ENCODE measurements at places on chromosomes 6 and 20.

GRCh38 chr6:21914121-21914973, 320.8 kb downstream of the SOX4 start:
- peak; percentile 70 for DNase-seq

DNA sequence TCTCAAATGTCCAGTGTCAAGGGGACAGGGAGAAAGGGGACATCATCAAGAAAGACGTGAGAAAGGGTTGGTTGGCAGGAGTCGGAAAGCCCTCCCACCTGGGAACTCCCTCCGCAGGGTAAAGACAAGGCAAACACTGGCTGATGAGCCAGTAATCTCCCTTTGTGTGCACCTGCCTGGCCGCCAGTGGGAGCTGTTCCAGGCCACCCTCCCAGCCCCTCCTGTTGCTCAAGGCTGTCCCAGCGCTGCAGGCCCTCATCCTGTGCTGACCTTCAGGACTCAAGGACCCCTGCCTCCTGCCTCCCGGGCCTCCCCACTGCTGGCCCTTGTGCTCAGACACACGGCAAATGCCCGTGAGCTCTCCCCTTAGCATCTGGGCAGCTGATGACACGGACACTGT, 7.4 kb downstream of the FRMD1 start:
- no peak for DNase-seq

DNA sequence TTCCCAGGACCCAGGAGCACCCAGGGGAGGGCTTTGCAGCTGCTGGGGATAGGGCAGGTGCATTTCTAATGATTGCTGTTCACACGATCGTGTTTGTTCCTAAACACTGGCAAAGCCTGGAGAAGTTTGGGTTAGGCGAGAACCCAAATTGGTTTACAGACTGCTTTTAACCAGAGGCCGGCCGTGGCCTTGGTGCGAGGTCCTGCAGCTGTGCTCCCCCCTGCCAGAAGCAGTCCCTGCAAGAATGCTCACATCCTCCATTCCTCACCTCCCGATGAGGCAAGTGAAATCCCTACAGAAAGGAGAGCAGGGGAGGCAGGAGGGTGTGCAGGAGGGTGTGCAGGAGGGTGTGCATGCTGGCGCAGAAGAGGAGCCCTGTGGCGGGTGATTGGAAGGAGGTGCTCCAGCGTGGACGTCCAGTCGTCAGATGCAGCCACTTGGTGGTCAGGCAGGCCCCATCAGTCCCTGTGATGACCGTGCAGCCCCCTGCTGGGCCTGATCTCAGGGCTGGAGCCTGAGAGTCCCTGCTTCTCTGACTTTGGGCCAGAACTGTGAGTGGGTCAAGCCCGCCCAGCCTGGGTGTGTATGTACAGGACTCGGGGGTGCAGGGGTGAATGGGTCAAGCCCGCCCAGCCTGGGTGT, 55.7 kb upstream of the FRMD1 start:
- DNase-seq: no peak

DNA sequence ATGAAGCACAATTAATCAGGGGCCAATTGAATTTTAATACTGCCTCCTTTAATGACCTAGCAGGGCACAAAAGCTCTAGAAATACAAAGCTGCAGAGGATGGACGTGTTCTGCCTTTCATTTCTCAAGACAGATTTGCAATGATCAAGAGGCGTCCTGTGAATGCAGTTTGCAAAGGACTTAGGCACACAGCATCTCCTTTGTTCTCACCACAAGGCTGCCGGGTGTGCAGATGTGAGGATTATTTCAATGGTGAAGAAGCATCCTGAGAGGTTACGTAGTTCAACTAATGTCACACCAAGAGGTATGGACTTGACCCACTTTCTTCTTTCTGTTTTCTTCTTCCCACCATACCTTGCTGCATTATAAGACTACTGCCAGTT, 42.9 kb upstream of the SPTLC3 start:
- no peak for DNase-seq

- peak; percentile 36 for DNase-seq
These were observed 89.4 kb upstream of the ATXN1 start for GRCh38 chr6:16850681-16851026.

DNA sequence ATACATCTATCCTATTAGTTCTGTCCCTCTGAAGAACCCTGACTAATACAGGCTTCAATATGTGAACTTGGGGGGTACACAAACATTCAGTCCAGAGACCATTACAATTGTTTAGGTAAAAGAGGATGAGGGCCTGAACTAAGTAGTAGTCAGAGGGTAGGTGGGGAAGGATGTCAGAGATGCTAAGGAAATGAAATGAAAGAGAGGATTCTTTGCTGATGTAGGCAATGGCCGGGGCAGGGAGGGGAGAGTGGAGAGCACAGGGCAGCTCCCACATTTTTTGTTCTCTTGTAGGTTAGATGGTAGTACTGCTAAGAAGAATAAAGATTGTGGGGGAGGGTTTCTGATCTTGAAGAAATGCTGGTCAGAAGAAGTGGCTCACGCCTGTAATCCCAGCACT, 60.8 kb downstream of the SOX4 start:
- DNase-seq: no peak

- no peak for DNase-seq
These were observed 1005.5 kb upstream of the CITED2 start for GRCh38 chr6:140379919-140380318.

DNA sequence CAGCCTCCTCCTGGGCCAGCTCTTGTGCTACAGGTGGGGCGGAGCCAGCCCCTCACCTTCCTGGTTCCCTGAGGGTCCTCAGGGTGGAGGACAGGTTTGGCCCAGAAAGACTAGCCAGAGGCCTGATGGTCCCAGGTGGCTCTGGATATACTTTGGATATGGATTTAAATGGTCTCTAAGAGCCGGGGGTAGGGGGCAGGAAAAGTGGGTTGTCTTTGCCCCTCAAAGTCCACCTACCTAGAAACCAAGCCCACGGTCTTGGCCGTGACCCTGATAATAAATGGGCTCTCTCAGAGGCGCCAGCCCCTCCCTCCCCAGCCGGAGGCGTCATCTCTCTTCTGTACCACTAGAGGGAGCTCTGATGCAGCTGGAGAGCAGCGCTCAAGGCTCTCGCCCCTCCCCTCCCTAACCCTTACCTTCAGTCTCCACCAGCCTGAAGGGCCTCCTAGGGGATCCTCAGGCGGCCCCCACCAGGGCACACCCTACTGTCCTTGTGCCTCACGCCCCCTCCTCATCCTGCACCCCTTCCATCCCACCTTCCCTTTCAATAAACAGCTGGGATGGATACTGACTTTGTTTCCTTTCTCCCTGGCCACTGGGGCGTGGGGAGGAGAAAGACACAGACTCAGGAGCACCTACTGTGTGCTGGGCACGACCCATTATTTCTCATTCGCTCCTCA, 7.5 kb downstream of the NRSN2 start:
- peak; percentile 87 for DNase-seq

DNA sequence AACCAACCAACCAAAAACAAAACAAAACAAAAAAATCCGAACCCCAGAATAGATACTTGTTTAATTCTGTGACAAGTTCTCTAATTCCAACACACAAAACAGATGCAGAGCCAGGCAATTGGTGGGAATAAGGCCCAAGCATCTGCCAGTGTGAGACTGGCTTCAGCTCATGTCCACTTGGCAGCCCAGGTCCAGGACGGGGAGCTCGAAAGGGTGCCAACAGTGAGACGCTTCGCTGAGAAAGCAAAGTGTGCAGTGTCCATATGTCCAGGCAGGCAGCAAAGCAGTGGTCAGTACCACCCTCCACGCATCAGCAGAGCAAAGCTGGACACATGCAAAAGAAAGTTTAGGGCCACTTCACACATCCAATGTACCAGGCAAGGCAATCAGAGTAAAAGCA, 102.9 kb downstream of the RALGAPA2 start:
- DNase-seq: no peak

GRCh38 chr20:9220874-9221547, 152.1 kb downstream of the PLCB4 start:
- DNase-seq: no peak

DNA sequence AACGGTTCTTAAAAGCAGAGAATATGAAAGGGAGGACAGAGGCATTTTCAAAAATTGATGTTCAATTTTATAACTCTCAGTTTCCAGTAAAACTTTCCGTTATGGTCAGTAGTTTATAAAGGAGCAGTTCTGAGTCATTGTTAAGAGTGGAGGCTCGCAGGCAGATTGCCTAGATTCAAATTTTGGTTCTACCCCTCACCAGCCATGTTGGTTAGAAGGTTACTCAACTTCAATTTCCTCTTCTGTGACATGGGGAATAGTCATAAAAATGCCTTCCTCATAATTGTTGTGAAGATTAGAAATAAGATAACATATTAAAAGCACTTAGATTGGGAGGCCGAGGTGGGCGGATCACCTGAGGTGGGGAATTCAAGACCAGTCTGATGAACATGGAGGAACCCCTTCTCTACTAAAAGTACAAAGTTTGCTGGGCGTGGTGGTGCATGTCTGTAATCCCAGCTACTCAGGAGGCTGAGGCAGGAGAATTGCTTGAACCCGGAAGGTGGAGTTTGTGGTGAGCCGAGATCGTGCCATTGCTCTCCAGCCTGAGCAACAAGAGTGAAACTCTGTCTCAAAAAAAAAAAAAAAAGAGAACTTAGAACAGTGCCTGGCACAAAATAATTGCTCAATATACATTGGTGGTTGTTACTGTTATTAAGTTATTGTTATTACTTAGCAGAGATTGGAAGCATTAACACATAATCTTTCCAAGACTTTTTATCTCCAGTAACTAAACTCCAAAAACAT, 348.9 kb downstream of the NRN1 start:
- DNase-seq: peak; percentile 70

- DNase-seq: no peak
These were observed 68.0 kb downstream of the CYB5R4 start for GRCh38 chr6:83927470-83927869.

DNA sequence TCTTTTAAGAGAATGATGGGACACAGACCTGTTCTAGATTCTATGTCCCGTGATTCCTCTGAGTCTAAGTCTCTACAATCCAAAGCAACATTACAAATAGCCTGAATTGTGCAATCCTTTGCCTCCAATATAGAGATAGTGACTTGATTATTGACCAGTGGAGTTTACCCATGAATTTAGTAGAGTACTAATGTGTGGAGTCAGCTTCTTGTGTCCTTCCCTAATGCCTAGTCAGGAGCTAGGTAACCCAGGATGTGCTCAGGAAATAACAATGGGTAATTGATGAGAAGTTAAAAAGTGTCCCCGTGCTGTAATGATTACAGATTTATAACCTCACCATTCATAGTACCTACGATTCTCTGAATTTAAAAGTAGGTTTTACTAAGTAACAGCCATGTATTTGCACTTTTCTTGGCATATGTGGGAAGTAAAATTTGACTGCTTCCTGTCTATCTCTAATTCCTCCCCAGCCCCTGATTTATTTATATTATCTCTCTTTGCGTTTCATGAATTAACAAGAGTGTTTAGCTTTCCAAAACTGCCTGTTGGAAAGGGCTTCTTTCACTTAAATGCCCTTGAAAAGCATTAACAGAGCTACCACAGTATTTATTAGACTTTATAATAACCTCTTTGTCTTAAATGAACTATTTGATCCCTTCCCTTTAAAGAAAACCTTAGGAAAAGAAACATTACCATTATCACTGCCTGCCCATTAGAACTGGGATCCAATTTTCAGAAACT, 30.5 kb downstream of the NEDD9 start:
- DNase-seq: no peak

DNA sequence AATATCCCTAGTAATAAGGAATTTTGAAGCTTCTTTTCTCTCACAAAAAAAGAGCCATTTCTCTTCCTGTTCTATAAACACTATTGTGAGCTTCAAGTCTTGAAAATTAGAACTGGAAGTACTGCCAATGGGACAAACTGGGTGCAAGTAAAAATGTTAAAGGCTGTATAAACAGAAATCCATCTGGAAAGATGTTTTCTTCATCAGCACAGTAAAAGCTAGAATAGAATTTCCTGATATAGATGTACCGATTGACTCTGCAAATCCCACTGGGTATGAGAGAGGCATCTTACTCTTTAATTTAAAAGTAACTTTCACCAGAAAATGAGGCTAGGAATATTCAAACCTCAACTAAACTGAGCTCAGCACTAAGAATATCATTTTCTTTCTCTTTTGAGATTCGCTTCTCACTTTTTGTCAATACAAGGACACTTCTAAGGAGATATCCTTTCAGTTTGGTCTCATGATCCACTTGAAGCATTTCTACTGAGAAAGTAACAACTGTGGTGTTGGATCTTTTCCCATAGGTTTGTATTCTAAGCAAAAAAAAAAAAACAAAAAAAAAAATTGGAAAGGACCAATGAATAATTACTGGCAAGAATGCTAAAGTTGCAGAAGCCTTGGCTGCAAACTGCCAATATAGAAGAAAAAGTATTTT, 169.0 kb upstream of the PRDM1 start:
- no peak for DNase-seq

- no peak for DNase-seq
These were observed 377.6 kb upstream of the CITED2 start for GRCh38 chr6:139752086-139752485.

- no peak for DNase-seq
These were observed 99.4 kb downstream of the EYA4 start for GRCh38 chr6:133340557-133340956.

GRCh38 chr6:169960886-169961611, 209.6 kb downstream of the ERMARD start:
- no peak for DNase-seq

DNA sequence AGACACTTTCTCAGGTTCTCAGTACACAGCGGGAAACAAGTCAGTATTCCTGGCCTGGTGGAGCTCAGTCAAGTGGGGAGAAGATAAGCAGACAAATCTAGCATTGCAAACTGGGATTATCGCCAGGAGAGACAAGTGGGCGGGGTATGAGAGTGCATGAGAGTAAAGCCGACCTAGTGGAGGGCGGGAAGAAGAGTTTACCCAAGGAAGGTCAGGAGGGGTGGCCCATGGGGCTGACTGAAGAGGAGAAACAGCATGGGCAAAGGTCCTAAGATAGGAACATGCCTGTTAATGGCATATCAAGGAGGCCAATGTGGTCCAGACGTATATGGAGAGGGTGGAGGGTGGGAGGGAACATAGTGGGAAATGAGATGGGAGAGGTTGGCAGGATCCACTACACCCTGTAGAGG, 12.4 kb upstream of the CSNK2A1 start:
- no peak for DNase-seq

GRCh38 chr20:25256226-25256859, 8.5 kb downstream of the PYGB start:
- DNase-seq: no peak

DNA sequence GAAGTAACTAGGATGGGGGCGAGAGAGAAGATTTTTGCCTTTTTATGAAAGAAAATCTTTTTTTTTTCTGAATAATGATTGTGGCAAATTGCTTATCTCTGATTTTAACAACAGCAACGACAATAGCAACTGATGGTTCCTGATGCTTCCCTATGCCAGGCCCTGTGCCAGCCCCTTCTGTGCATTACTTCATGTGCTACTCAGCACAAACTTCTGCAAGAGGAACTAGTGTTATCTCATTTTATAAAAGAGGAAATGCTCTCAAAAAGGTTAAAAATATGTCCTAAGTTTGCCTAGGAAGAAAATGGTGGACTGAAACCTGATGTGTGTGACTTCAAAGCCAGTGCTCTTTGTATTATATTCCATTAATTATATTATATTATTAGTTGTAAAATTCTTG, 74.0 kb upstream of the RALGAPA2 start:
- DNase-seq: peak; percentile 90

DNA sequence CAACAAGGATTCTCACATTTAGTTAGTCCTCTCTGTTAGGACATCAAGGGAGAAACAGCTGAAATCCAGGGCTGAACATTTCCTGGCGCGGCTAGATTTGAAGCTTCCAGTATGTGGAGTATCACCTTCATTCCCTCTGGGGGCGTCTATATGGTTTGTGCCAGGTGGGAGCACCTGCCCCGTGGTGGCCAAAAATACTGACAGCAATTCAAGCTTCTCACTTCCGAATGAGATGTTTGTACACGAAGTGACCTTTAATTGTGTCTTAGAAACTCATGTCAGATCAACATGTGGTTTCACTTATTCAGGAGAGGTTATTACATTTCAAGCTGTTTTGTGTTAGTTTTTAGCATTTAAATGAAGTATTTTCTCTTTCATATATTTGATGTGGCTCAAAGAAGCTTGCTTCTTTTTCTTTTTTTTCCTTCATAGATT, 67.3 kb upstream of the ZNF217 start:
- DNase-seq: no peak
